CD14-positive monocyte (primary cell): ENCODE measurements at places on chromosomes 16 and 17. TPM values are rescaled to one million over a fixed set of nuclear protein-coding genes. Genes with fewer than 3 reads are reported as not detected.

NXN gene
- not detected for polyA plus RNA-seq

ACSM3 gene
- 3.0 and 5.1 TPM in 2 replicates for polyA plus RNA-seq

SLC16A13 gene
- polyA plus RNA-seq = 2.2 TPM

ST6GALNAC2 gene
- polyA plus RNA-seq = 10.1 and 11.8 TPM in 2 replicates

KLHL36 gene
- polyA plus RNA-seq = 12.1 TPM

- no peaks in the 10 kb centered on the region for H3K36me3 ChIP-seq
- H3K27ac ChIP-seq = no peak overlapping the region
Measured at GRCh38 chr17:5249615-5250014, 15.0 kb upstream of the SCIMP start.
